ENCODE measurements at places on chromosomes 2 and 18.
A peak's percentile ranks its signal among the peaks of the same experiment; 100 is the strongest.

- no peak for DNase-seq
These were observed 36.5 kb downstream of the STPG4 start for GRCh38 chr2:47118581-47118980.

DNA sequence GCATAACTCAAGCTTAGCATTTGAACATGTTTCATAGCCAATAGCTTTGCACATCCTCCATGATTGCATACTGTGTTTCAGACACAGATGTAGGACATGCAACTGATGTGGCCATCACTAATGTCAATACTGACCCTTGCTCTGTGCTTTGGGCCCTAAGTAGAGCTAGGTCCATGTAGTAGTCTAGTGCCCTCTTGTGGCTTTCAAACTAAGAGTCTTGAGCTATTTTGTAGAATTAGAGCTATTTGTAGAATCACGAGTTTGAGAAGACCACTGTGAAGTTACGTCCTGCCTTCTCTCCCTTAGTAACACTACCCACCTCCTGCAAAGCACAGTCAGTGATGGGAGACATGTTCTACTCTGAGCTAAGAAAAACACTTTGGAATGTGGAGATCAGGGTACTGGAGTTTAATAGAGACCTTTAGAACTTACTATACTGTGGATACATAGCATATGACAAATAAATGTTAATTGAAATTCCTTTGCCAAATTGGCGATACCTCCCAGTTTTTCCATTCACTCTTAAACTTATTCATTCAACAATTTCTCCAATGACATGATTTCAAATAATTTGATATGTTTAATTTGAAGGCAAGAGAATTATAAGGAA is 306.5 kb upstream of the TNP1 start:
- DNase-seq: peak; percentile 78

DNA sequence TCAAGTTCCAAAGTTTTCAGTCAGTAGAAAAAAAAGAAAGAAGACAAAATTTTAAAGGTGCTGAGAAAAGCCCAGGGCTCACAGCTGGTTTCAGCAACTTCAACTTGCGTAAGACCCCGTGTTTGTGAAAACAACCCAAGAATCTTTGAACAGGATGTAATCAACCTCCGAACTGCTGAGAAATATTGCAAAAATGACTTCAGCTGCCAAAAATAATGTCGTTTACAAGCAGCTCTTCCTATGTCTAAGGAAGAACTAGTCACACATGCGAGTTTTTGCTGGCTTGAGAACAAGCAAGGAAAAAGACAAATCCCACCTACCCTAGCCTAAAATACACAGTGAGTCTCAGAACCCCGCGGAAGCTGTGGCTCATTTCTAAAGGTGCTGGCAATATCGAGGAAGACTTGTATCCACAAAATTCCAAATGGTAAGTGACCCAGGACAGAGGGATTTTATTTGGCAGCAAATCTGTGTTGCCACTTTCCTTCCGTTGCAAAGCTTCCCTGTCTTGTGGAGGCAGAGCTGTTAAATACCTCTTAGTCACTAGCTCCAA is 59.8 kb upstream of the SLC8A1 start:
- peak; percentile 5 for DNase-seq

GRCh38 chr2:96092573-96092877 is 23.8 kb downstream of the ADRA2B start:
- no peak for DNase-seq

GRCh38 chr2:122329278-122329677 is 573.8 kb downstream of the TSN start:
- DNase-seq: no peak

GRCh38 chr2:134846213-134846612 is 7.8 kb downstream of the ACMSD start:
- no peak for DNase-seq

Data from mesendoderm (in vitro differentiated cells).